ENCODE measurements at places on chromosomes 11 and 22. TPM values are rescaled to one million over a fixed set of nuclear protein-coding genes. Genes with fewer than 3 reads are reported as not detected.

DNA sequence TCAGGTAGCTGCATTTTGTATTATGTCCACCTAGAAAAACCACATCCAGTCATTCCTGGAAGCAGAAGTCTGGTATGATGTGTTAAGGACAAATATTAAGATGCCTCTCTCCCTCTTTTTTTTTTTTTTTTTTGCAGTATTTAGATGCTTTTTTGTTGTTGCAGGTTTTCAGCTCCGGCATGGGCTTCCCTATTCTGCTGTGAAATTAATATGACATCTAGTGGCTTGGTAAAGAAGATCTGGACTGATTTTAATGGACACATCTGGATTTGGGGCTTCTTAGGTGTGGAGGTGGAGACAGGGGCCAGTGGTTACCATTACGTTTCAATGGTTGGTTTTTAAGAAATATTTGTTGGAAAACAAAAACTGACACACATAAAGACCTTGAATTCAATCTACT is 47.5 kb upstream of the RASSF10 start:
- no peak overlapping the region for H3K27ac ChIP-seq
- no peak overlapping the region for H3K4me3 ChIP-seq
- no peak for DNase-seq
- no peaks in the 10 kb centered on the region for H3K27me3 ChIP-seq

DNA sequence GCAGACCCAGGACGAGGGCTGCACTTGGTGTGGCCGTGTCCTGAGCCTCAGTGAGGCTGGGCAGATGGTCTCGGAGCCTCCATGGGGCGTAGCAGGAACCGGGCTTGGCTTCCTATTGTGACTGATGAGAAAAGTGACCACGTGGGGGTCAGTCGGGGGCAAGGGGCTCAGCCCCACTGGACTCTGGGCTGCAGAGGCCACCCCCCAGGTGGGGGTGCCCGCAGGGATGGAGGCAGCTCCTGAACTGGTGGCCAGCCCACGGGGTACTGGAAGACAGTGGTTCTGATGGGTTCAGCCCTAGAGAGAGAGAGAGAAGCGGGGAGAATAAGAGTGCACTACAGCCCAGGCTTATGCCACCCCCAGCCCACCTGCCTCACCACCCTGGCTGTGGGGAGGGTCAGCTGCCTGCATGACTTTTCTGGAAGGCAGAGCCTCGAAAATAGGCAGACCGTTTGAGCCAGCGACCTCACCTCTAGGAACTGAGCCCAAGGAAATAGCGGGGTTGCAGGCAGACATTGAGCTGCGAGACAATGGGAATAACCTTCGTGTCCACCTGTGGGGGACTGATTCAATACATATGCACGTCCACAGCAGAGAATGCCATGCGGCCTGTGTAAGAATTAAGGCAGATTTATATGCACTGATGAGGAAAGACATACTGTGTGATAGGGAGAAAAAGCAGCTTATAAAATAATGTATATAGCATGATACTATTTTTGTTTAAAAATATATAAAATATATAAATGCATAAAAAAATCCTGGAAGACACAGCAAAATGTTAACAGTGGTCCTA is 11.5 kb downstream of the CABP7 start:
- no peak for DNase-seq
- peaks cover 12% of the 10 kb centered on the region for H3K4me1 ChIP-seq
- H3K4me3 ChIP-seq = no peak overlapping the region
- no peaks in the 10 kb centered on the region for H3K36me3 ChIP-seq
- H3K27ac ChIP-seq = no peak overlapping the region

GRCh38 chr22:37328017-37328416 is 45.7 kb downstream of the CYTH4 start:
- no peak overlapping the region for H3K27ac ChIP-seq
- no peak overlapping the region for H3K4me3 ChIP-seq
- H3K27me3 ChIP-seq = peaks cover 4% of the 10 kb centered on the region

DNA sequence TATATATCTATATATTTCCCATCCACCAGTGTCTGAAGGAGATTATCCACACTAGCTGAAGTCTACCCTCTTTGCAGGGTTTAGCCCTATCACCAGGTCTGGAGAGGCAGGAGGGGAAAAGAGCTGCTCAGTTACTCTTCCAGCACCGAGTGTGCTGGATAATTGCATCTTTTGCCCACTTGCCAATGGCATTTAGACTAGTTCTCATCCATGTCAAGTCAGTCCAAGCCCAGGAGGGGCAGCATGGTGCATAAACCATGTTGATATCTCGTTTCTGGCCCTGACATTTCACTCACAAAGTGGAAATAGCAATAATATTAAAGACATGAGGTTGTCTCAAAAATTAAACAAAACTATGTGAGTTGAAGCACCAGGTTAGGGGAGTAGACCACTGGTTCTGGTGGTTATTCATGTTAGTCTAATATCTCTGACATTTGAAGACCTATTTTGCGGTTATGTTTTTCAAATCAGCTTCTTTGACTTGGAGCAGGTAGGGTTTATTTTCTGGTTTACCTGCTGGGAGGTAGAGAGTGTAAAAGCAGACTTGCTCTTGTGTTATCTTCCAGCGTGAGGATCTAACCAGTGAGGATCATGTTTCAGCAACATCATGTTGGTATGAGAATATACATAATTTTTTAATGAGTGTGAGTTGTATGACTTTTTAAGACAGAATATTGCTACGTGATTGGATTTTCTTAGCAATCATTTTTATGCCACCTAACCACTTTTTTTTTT is 273.2 kb upstream of the KIRREL3 start:
- no peaks in the 10 kb centered on the region for H3K36me3 ChIP-seq
- no peak overlapping the region for H3K4me3 ChIP-seq
- DNase-seq = no peak
- no peaks in the 10 kb centered on the region for H3K27me3 ChIP-seq
- no peaks in the 10 kb centered on the region for H3K4me1 ChIP-seq

DNA sequence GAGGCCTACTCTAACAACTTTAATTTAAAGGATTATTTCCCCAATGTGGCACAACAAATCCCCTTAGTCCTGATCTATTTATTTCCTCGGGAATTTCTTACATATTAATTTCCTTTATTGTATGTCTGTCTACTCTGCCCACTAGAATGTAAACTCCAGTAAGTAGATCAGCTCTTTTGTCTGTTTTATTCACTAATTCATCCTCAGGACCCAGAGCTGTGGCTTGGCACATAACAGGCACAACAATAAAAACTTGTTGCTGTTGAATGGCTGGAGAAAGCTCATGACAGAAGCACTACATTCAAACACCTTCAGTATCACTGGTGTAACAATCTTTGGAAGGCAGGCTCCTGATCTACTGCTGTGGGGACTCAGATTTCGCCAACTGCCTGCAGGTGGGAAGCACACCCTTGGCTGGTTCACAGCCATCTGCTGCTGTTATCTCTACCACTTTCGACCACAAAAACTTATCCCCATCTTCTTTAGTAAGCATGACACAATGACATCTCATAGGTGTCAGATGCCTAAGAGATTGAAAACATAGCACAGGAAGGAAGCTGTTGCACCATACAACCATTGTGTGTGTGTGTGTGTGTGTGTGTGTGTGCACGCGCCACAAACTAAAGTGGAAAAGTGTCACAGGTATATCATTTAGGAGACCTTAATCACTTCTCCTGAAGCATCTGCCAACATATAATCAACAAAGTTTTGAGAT is 11.9 kb downstream of the HIRA start:
- H3K4me3 ChIP-seq = no peak overlapping the region
- peaks cover 37% of the 10 kb centered on the region for H3K36me3 ChIP-seq
- no peaks in the 10 kb centered on the region for H3K27me3 ChIP-seq
- peak; percentile 96 for DNase-seq
- peak overlapping the region; percentile 64 for H3K27ac ChIP-seq
- peaks cover 44% of the 10 kb centered on the region for H3K4me1 ChIP-seq

DNA sequence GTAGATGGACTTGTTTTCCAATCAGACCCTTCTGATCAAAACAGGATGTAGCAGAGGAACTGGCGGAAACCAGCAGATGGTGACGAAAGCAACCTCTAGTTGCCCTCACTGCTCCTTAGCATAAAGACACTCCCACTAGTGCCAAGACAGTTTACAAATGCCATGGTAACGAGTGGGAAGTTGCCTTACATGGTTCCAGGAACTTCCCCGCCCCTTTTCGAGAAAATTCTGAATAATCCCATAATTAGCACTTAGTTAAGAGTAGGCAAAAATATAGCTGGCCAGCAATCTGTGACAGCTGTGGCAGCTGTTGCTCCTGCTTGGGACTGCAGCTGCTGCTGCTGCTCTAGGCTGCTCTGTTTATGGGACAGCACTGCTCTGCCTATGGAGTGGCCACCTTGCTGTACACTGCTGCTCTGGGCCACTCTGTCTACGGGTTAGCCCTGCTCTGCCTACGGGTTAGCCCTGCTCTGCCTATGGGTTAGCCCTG is 33.4 kb upstream of the SORL1 start:
- H3K27me3 ChIP-seq = no peaks in the 10 kb centered on the region
- no peak overlapping the region for H3K4me3 ChIP-seq
- no peak overlapping the region for H3K27ac ChIP-seq
- DNase-seq = no peak

GRCh38 chr22:36332623-36333332 is 55.0 kb downstream of the MYH9 start:
- peaks cover 75% of the 10 kb centered on the region for H3K4me1 ChIP-seq
- peak; percentile 28 for DNase-seq
- no peak overlapping the region for H3K4me3 ChIP-seq
- H3K27ac ChIP-seq = peak overlapping the region; percentile 91

- H3K27ac ChIP-seq = no peak overlapping the region
- no peaks in the 10 kb centered on the region for H3K27me3 ChIP-seq
- H3K4me1 ChIP-seq = peaks cover 30% of the 10 kb centered on the region
- H3K4me3 ChIP-seq = no peak overlapping the region
- peak; percentile 43 for DNase-seq
These were observed 31.6 kb upstream of the CBX7 start for GRCh38 chr22:39183991-39184585.

- H3K4me1 ChIP-seq = peaks cover 12% of the 10 kb centered on the region
- no peaks in the 10 kb centered on the region for H3K27me3 ChIP-seq
- H3K27ac ChIP-seq = peak overlapping the region; percentile 69
- H3K36me3 ChIP-seq = no peaks in the 10 kb centered on the region
These were observed 84.7 kb downstream of the MAML2 start for GRCh38 chr11:96257972-96258934.

DNA sequence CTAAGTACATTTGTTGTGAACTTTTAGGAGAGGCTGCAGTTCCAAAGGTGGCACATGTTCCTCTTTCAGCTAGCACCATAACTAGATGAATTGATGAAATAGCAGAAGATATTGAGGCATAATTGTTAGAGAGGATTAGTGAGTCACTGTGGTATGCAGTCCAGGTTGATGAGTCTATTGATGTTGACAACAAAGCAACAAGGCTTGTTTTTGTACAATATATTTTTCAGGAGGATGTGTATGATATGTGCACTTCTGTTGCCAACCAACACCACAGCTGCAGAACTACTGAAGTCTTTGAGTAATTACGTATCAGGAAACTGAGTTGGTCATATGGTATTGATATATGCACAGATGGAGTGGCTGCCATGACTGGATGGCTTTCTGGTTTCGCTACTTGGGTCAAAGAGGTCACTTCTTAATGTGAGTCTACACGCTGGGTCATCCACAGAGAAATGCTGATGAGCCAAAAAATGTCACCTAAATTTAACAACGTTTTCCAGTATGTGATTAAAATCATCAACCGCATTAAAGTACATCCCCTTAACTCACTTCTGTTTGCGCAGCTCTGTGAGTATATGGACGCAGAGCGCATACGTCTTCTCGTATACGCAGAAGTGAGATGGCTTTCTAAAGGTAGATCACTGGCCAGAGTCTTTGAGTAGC is 261.3 kb upstream of the ANO5 start:
- DNase-seq = no peak
- H3K36me3 ChIP-seq = no peaks in the 10 kb centered on the region
- no peak overlapping the region for H3K4me3 ChIP-seq
- H3K4me1 ChIP-seq = no peaks in the 10 kb centered on the region
- H3K27ac ChIP-seq = no peak overlapping the region
- H3K27me3 ChIP-seq = no peaks in the 10 kb centered on the region

- H3K27ac ChIP-seq = no peak overlapping the region
- peak; percentile 57 for DNase-seq
- H3K36me3 ChIP-seq = peaks cover 7% of the 10 kb centered on the region
- no peak overlapping the region for H3K4me3 ChIP-seq
- no peaks in the 10 kb centered on the region for H3K27me3 ChIP-seq
- H3K4me1 ChIP-seq = no peaks in the 10 kb centered on the region
These were observed 75.2 kb downstream of the ISX start for GRCh38 chr22:35140879-35141745.

DNA sequence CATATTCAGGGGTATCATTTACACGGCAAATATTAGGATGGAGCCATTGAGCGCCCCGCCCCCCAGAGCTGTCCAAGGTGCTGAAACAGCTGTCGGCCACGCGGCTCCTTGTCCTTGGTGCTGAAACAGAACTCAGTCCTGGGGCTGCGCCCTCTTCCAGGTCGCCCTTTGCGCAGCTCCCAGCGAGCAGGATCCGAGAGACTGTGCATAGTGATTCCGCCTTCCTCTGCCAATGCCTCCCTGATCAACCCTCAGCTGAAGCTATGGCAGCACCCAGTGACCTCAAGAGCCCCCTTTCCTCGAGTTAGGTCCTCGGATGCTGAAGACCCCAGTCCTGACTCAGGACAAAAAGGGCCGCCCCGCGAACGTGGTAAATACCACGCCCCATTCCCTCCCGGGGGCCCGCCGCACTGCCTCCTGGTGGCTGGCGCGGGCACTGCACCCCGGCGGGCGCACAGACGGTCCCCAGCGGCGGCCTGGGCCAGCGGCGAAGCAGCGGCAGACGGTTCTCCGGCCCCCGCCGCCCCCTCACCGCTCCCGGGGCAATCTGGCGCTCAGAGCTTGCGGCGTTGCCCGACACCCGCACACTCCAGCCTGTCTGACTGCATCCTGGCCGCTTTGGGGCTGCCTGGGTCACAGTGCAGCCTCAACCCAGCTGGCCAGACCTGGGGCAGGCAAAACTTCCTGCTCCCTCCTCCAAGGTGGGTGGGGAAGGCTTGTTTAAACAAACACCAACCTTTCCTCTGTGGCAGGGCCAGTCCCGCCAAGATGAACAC is 13.4 kb downstream of the SYT7 start:
- peaks cover 20% of the 10 kb centered on the region for H3K27me3 ChIP-seq
- no peaks in the 10 kb centered on the region for H3K36me3 ChIP-seq
- H3K4me3 ChIP-seq = no peak overlapping the region
- peaks cover 10% of the 10 kb centered on the region for H3K4me1 ChIP-seq
- no peak overlapping the region for H3K27ac ChIP-seq

GRCh38 chr22:17882727-17883126 is 108.5 kb upstream of the BID start:
- no peak overlapping the region for H3K4me3 ChIP-seq
- H3K27me3 ChIP-seq = no peaks in the 10 kb centered on the region
- peaks cover 61% of the 10 kb centered on the region for H3K36me3 ChIP-seq

The NXPE2 gene
- not detected for total RNA-seq

The FOLH1 gene
- total RNA-seq = not detected

The LRRC4C gene
- total RNA-seq = not detected

The OR56A3 gene
- not detected for total RNA-seq

The ZNF74 gene
- total RNA-seq = 55.7 TPM

The PLCB3 gene
- total RNA-seq = 37.1 TPM

The SGSM1 gene
- not detected for total RNA-seq

The NUP50 gene
- total RNA-seq = 84.2 TPM

The BTG4 gene
- total RNA-seq = not detected

The OR52E8 gene
- total RNA-seq = not detected
